ENCODE measurements at places on chromosomes 7 and 10.

GRCh38 chr7:42193471-42194129 lies 43.4 kb downstream of the GLI3 start:
- no peak for DNase-seq

GRCh38 chr7:34138483-34138882 lies 233.1 kb downstream of the BMPER start:
- no peak for DNase-seq

DNA sequence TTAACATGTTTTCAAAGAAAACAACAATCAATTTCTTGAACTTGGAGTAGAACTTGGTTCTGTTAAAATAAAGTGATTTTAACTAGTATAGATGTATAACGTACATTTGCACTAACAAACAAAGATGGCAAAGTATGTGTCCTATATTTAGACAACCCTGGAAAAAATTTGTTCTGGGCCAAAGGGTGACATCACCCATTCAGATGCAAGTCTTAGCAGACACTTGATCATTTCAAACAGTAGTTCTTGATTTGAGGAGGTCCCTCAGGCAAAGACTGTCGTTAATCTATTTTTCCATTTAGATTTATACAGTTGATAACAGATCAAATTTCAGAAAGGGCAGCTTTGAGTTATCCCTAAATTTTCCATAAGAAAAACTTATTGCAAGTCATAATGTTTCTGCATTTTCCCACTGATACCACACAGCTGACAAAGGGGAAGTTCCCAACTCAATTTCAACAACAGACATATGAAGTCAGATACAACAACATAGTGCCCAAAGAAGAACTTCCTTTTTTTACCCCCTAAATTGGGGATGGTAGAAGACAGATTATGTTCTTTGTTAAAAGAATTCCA lies 5.2 kb downstream of the NMT2 start:
- no peak for DNase-seq

DNA sequence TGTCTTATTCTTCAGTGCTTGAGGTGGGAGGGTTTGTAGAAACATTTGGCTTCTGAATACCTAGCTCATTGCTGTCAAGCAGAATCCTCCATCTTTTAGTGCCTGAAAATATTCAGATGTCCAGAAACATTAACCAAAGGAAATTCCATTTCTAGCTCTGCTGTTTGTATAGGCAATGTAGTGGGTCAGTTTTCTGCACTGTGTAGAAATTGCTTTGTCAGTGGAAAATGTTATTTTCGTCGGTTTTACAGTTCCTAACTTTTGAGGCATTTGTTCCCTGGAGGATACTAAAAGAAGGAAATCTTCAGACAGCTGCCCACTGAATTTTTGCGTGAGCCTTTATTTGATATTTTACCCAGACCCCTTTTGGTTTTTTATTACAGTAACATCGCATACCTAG lies 143.4 kb downstream of the TPST1 start:
- DNase-seq: no peak

DNA sequence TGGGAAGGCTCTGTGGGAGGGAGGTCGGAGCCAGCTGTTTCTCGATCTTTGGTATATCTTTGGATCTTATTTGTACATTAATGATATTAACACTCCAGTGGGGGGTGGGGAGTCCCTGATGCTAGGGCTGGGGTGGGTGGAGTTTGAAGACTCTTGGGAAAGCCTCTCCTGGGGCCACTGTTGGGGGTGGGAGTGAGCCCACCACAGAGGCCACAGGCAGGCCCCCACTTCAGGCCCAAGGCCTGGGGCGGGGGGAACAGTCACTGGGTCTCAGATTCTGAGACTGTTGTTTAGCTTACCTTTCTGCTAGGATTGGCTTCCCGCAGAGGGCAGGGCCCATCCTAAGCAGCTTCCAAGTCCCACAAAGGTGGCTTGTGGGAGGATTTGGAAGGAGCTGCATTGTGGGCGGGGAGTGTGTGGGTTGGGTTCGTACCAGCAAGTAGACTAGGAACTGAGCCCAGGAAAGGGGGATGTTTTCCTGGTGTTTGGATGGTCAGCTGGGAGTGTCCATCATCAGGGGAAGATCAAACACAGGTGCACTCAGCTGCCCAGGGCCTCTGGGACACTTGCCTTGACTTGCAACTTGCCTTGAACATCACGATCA lies 11.9 kb downstream of the YKT6 start:
- no peak for DNase-seq

- DNase-seq: no peak
These were observed at the start of gene SAMD9L for GRCh38 chr7:93148144-93148543. SAMD9L (minus strand) TSS chr7:93148385; CDS start chr7:93135971, 12,414 bp downstream.

- DNase-seq: no peak
These were observed 174.3 kb downstream of the ADAM12 start for GRCh38 chr10:126214021-126214420.

DNA sequence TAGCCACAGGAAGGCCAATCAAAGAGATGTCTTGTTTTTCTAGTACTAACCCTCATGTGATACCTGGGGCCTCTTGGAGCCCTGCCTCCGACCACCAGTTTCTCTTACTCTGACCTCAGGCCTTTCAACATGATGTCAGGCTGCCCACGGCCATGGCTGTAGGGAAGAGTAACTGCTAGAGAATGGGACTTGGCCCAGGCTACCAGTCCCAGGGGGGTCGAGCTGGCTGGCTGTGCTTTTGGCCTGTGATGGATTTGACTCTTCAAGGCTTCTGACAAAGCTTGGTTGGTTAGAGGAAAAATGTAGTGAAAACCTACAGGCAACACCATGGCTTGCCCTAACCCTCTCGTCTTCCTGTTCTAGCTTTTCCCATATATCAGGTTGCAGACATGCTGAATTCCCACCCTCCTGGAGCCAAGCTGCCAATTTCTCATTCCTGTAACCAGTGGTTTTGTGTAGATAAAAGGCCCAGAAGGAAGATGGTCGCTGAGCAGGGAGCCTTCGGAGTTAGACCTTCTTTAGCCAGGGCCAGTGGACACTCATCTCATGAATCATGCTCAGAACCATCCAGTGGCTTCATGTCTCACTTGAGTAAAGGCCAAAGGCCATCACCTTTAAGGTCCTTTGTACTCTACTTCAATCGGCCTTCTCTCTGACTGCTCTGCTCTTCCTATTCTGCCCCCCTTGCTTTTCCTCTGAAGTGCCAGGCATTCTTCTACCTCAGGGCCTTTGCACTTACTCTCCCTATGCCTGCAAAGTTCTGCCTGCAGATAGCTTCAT lies 19.7 kb downstream of the SUFU start:
- no peak for DNase-seq

DNA sequence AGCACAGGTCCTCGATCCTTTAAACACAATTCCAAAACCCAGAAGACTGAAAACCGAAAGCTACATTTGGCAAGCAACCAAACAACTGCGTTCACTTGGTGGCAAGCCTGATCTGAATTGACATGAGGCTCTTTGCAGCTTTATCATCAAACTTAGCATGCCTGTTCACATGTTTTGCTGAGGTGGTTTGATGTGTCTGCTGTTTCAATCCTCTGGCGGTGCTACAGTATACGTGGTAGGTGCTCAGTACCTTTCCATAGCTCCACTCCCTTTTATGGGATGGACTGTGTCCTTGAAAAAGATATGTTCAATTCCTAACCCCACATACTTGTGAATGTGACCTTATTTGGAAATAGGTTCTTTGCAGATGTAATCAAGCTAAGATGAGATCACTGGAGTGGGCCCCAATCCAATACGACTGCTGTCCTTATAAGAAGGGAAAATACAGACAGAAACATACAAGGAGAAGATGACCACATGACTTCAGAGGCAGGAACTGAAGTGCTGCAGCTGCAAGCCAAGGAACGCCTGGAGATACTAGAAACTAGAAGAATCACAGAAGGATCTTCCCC lies 33.4 kb downstream of the CCDC6 start:
- DNase-seq: no peak

- no peak for DNase-seq
These were observed 100.2 kb downstream of the COL13A1 start for GRCh38 chr10:69901628-69902505.

GRCh38 chr10:115653473-115653872 lies 560.3 kb downstream of the ATRNL1 start:
- no peak for DNase-seq

- no peak for DNase-seq
These were observed 566.5 kb downstream of the ATRNL1 start for GRCh38 chr10:115659616-115660015.

- DNase-seq: no peak
These were observed 34.6 kb downstream of the MGAM start for GRCh38 chr7:142030294-142030693.

DNA sequence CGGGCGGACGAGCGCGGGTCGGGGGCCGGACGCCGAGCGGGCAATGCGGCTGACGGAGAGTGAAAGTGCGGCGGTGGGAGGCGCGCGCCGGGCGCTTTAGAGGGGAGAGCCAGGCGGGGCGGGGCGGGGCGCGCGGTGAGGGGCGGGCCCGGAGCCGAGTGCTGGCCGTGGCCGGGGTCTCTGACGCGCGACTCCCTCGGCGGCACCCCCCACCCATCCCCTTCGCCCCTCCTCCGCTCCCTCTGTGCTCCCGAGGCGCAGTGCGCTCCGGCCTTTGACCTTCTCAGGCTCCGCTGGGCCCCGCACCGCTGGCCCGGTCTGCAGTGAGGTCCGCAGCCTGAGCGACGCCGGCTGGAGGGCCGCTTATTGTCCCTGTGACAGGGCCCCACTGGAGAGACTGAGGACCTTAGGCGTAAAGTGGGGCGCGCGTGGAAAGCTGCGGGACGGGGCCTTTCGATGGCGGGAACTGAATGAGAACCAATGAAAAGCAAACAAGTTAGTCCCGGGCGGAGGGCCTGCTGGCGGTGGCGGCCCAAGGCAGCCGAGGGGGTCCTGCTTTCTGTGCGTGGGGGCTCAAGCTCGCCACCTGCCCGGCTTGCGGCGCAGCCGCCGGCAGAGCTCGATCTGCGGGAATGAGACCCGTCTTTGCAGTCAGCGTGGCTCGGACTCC lies at the start of gene CXCL12:
TSS of gene CXCL12 (minus strand) at position 72 of the 670 bp plus-strand sequence. CDS start 92 bp downstream, outside the sequence.
- no peak for DNase-seq

- no peak for DNase-seq
These were observed 105.7 kb upstream of the SHH start for GRCh38 chr7:155917836-155918430.

DNA sequence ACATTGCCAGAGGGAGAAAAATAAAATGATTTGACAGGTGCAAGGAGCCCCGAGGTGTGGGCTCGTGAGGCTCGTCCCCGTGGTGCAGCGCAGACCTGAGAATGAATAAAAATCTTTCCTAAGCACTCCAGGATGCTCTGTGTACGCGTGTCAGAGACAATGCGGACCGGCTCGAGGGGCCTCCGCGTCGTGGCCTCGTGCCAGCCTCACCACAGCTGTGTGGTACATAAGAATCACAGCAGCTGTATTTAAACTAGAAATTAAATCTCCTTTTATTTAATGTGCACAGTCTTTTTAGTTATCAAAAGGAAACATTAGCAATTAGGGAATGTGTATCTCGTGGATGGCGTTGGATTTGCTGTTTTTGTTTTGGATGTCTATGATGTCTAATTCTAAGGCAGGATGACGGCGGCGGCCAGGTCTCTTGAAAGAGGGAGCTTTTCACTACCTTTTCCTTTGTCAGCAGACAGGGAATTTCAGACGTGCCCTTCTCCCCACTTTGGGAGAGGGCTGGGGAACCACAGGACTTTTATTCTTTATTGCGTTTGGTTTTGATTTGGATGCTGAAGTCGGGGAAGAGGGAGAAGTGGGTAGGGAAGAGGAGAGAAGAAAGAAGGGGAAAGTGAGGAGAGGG lies 365.3 kb upstream of the SHH start:
- no peak for DNase-seq

GRCh38 chr10:3222626-3223025 lies 50.0 kb upstream of the PITRM1 start:
- no peak for DNase-seq

DNA sequence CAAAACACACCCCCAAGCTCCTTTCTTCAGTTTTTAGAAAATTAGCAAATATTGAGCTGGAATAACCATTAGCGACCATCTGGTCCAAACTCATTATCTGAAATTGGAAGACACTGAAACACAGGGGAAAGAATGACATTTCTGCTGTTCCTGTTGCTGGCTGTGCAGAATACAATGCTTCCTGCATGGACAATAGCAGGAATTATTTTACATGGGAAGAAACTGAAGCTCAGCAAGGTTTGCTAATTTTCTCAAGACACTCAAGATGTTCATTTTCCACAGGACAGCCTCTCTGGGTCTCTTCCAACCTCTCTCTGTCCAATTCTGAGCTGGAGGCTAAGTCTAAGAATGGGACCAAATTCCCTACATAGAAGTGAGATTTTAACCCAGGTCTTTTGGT lies 81.9 kb upstream of the TNS3 start:
- no peak for DNase-seq

DNA sequence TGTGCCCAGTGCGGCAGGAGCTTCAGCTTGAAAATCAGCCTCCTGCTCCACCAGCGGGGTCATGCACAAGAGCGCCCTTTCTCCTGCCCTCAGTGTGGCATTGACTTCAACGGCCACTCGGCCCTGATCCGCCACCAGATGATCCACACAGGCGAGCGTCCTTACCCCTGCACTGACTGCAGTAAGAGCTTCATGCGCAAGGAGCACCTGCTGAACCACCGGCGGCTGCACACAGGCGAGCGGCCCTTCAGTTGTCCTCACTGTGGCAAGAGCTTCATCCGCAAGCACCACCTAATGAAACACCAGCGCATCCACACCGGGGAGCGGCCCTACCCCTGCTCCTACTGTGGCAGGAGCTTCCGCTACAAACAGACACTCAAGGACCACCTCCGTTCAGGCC lies 16.1 kb upstream of the ZNF282 start:
- no peak for DNase-seq

Measured in activated CD4-positive, alpha-beta T cell treated with anti-CD3 and anti-CD28 coated beads, Interleukin-2, amount 50 U/mL, for 1 hour (primary cell).